Glutamatergic neuron (in vitro differentiated cells): ENCODE measurements at places on chromosomes 6 and 20. TPM values are rescaled to one million over a fixed set of nuclear protein-coding genes. Genes with fewer than 3 reads are reported as not detected.
A peak's percentile ranks its signal among the peaks of the same experiment; 100 is the strongest.

DNA sequence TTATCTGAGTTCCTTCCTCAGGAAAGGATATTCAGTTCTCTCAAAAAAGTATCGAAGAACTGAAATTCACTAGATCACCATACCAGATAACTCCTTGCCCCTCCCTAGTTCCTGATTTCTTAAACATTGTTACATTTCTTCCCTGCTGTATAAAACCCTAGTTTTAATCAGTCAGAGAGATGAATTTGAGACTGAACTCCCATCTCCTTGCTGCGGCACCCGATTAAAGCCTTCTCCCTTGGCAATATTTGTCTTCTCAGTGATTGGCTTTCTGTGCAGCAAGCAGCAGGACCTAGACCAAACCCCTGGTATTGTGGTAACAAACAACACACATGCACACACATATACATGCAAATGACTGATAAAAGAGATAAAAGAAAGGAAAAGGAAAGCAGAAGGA lies 1364.6 kb upstream of the GJE1 start:
- peak overlapping the region; percentile 48 for H3K27ac ChIP-seq
- no peaks in the 10 kb centered on the region for H3K4me1 ChIP-seq
- no peak overlapping the region for H3K4me3 ChIP-seq
- no peak for DNase-seq

- no peaks in the 10 kb centered on the region for H3K27me3 ChIP-seq
- no peak overlapping the region for H3K4me3 ChIP-seq
- DNase-seq = no peak
- H3K4me1 ChIP-seq = no peaks in the 10 kb centered on the region
Observed at GRCh38 chr6:160531826-160532225, 132.2 kb downstream of the LPA start.

DNA sequence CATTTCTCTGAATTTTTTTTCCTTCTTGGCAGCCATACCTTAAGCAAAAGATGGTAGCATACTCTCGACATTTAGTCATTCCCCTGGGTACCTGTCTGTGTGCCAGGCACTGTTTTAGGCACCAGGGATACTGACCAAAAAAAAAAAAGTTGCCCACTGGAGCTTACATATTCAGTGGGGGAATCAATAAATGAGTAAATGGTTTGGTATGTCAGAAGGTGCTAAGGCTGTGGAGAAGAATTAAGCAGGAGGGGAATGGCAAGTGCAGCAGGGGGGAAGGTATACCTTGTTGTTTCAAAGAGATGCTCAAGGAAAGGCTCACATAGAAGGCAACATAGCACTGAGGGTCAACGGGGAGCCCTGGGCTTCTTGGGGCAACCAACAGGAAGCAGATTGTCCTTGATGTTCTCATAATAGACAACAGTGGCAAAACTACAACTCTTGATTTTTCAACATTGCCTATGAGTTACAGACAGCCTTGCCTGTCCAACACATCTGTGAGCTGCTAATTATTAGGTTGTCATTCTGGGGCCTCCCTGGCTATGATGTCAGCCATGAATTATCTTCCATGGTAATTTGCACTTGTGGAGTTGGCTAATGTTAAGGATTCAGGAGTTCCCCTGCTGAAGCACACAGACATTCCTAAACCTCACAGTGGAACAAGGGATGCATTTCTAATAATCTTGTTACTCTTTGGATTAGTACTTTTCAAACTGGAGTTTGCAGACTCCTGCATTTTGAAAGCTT lies 19.6 kb downstream of the NT5E start:
- H3K27me3 ChIP-seq = no peaks in the 10 kb centered on the region
- no peaks in the 10 kb centered on the region for H3K36me3 ChIP-seq
- H3K4me1 ChIP-seq = no peaks in the 10 kb centered on the region
- DNase-seq = no peak

DNA sequence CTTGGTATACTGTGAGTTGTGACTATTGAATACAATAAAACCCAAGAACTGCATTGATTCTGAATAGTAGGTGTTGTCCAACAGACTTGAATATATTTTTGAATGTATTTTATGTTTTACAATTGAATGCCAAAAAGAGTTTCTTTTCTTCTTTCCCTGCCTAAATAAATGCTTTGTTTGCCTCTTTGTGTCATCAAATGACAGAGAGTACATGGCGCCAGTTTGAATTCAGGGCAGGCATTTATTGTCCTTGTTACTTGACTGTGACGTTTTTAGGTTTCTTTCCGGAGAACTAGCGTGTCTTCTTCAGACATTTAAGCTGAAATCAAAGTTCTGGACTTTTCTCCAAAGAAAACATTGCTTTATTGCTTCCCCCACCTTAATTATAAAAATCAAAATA lies 16.6 kb downstream of the KIF3B start:
- DNase-seq = no peak
- H3K4me3 ChIP-seq = no peak overlapping the region
- peaks cover 2% of the 10 kb centered on the region for H3K27me3 ChIP-seq

- H3K27ac ChIP-seq = no peak overlapping the region
- H3K4me3 ChIP-seq = no peak overlapping the region
- H3K4me1 ChIP-seq = peaks cover 10% of the 10 kb centered on the region
- DNase-seq = no peak
- H3K27me3 ChIP-seq = no peaks in the 10 kb centered on the region
- peaks cover 6% of the 10 kb centered on the region for H3K36me3 ChIP-seq
Observed at GRCh38 chr20:37301120-37301519, 11.7 kb downstream of the MANBAL start.

DNA sequence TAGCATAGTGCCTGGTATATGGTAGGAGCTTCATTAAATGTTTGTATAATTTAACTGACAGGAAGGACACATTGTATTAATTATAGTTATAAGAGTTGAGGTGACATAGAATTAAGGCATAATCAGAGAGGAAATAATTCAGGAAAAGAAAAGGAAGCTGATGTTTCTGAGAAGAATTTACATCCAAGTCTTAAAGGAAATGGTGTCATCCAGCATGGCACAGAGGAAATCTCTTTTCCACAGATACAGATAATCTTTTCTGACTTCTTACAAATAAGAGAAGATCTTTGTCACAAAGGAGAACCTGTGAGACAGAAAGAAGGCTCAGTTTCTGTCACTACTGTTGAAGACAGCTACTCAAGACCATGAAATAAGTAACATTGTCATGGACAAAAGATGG lies 222.5 kb downstream of the GJA1 start:
- H3K4me1 ChIP-seq = no peaks in the 10 kb centered on the region
- no peak overlapping the region for H3K27ac ChIP-seq
- peaks cover 3% of the 10 kb centered on the region for H3K27me3 ChIP-seq
- no peak overlapping the region for H3K4me3 ChIP-seq

GRCh38 chr6:161630674-161631073 lies 356.8 kb upstream of the AGPAT4 start:
- H3K4me1 ChIP-seq = peaks cover 4% of the 10 kb centered on the region
- peaks cover 3% of the 10 kb centered on the region for H3K27me3 ChIP-seq
- no peak for DNase-seq
- H3K36me3 ChIP-seq = no peaks in the 10 kb centered on the region

The TCF15 gene
- 19.7 TPM for total RNA-seq

The SPDEF gene
- total RNA-seq = not detected

The EIF2S2 gene
- total RNA-seq = 49.0 TPM
